ENCODE measurements at places on chromosomes 16 and 17. TPM values are rescaled to one million over a fixed set of nuclear protein-coding genes. Genes with fewer than 3 reads are reported as not detected.

GRCh38 chr17:72970797-72971196 lies 121.7 kb downstream of the SLC39A11 start:
- no peaks in the 10 kb centered on the region for H3K4me1 ChIP-seq
- H3K4me3 ChIP-seq, result no peak overlapping the region
- peaks cover 3% of the 10 kb centered on the region for H3K36me3 ChIP-seq
- no peak overlapping the region for H3K27ac ChIP-seq

DNA sequence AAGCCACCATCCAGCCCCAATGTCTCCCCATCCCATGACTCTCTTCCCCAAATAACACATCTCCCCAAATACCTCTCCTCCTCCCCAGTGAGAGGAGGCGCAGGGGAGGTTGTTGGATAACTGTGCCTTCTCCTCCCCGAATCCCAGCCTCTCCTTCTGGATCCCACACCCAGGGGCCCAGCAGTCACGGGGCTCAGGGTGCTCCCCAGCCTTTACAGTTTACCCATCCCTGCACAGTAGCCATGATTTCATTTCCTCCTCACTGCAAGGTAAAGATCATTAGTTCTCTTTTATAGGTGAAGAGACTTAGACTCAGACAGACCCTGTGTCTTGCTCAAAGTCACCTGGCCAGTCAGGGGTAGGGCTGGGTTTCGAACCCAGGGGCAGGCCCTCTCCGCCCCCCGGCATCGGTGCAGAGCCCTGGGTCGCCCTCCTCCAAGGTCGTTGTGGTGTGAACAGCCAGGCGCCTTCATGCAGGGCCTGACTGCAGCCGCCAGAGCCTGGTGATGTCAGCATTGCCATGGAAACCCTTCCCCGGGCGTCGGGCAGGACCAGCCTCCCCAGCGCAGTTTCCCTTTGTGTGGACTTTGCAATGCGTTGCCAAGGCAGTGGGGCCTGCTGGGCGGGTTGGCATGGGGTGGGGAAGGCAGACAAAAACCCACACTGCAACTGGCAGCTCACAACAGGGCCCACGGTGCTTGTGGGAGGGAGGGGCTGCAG lies 53.3 kb upstream of the TOB1 start:
- peak overlapping the region; percentile 92 for H3K27ac ChIP-seq
- no peaks in the 10 kb centered on the region for H3K36me3 ChIP-seq
- H3K27me3 ChIP-seq, result no peaks in the 10 kb centered on the region
- peaks cover 44% of the 10 kb centered on the region for H3K4me1 ChIP-seq

DNA sequence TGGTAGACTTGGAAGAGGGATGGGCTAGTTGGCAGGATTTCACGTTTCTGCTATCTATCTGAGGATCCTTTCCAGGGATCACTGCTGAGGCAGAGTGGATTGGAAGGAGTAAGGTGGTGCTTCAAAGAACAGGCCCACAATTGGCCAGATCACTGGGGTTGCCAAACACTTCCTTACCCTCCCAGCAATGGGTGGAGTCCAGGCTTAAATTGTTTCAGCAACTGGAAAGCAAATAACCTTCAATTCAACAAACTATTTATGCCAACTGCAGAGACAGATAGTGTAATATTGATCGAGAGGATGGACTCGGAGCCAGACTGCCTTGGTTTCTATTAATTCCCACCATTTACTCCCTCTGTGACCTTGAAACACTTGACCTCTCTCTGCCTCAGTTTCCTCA lies 2.1 kb downstream of the ARRB2 start:
- peak overlapping the region; percentile 87 for H3K27ac ChIP-seq
- no peak for DNase-seq
- H3K4me3 ChIP-seq, result peak overlapping the region; percentile 98
- peaks cover 5% of the 10 kb centered on the region for H3K36me3 ChIP-seq
- peaks cover 62% of the 10 kb centered on the region for H3K4me1 ChIP-seq

- no peak overlapping the region for H3K27ac ChIP-seq
- H3K4me3 ChIP-seq, result no peak overlapping the region
- no peaks in the 10 kb centered on the region for H3K36me3 ChIP-seq
- no peaks in the 10 kb centered on the region for H3K4me1 ChIP-seq
- H3K27me3 ChIP-seq, result peaks cover 6% of the 10 kb centered on the region
- DNase-seq, result no peak
Observed at GRCh38 chr16:21565861-21566669, 33.3 kb upstream of the METTL9 start.

DNA sequence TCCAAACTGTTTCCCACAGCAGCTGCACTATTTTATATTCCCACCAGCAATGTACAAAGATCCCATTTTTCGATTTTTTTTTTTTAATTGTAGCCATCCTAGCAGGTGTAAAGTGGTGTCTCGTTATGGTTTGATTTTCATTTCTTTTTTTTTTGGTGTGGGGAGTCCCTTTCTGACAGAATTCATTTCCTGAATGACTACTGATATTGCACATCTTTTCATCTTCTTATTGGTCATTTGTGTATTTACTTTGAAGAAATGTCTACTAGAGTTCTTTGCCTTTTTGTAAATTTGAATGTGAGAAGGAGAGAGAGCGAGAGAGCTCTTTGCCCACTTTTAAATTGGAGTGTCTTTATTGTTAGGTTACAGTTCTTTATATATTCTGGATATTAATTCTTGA lies 14.0 kb downstream of the CYB5B start:
- H3K27ac ChIP-seq, result peak overlapping the region; percentile 71
- DNase-seq, result no peak
- peaks cover 72% of the 10 kb centered on the region for H3K4me1 ChIP-seq
- no peaks in the 10 kb centered on the region for H3K27me3 ChIP-seq

DNA sequence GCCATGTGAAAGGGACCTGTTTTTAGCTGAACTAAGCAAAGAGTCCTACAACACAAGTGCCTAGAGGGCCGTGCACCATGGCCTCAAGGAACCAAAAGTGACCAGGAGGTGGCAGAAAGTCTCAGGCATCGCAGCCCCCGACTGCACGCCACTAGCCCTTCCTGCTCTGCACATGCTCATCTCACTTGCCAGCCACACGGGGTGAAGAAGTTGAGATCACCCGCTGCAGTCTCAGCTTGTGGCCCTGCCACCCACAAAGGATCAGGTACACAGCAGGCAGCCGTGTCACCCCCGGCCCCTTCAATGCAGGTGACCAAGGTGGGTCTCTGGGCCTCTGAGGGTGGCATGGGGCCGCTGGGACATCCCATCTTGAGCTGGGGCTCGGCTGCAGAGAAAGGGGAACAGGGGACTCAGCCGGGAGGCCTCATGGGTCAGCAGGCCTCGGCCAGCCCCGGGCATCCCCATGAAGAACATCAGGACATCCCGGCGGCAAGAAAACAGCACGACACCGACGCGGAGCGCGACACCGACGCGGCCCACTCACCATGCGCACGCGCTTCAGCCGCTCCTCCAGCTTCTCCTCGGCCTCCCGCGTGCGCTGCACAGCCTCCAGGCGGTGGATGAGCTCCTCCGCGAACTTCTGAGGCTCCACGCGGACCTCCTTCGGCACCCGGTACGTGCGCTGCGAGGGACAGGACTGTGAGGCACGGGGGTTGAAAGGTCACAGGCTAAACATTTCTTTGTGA lies 21.0 kb downstream of the PDIA2 start:
- no peak overlapping the region for H3K27ac ChIP-seq
- peaks cover 2% of the 10 kb centered on the region for H3K36me3 ChIP-seq
- no peak overlapping the region for H3K4me3 ChIP-seq
- DNase-seq, result no peak

DNA sequence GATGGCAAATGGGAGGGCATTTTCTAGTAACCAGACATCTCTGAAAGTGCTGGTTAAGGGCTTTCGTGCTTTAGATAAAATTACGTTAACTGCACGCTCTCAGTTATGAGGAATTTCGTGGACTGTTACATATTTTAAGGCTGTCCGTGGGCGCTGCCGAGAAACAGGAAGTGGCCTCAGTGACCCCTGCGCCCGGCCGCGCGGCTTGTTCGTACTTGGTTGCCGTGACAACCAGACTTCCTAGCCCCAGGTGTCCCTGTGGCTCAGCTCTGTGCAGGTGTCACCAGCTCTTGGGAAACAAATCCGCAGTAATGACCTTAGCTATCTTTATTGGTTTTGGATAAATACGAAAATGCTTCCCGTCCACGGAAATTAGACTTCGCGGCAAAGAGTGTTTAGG lies 52.7 kb downstream of the LMF1 start:
- no peak overlapping the region for H3K27ac ChIP-seq
- no peaks in the 10 kb centered on the region for H3K27me3 ChIP-seq
- DNase-seq, result no peak
- H3K4me1 ChIP-seq, result no peaks in the 10 kb centered on the region

GRCh38 chr16:27374221-27374803 lies 27.7 kb upstream of the IL21R start:
- H3K27ac ChIP-seq, result no peak overlapping the region
- peaks cover 14% of the 10 kb centered on the region for H3K36me3 ChIP-seq
- H3K4me3 ChIP-seq, result no peak overlapping the region

DNA sequence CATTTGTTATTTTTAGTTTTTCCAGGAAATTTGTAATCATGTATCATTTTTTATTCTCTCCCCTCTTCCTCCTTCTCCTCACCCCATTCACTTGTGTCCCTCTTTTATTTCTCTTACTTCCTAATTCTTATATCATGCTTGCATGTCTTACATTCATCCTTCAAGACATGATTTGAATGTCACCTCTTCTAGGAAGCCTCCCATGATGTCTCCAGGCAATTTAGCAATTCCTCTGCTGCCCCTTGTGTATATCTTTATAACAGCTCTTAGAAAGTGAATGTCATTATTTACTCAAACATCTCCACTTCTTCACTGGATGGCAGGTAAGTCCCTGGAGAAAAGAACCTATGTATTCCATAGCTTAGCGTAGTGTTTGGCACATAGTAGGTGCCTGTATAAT lies 7.8 kb downstream of the HNF1B start:
- H3K36me3 ChIP-seq, result no peaks in the 10 kb centered on the region
- H3K4me3 ChIP-seq, result no peak overlapping the region
- H3K4me1 ChIP-seq, result no peaks in the 10 kb centered on the region

FOXC2 gene
- total RNA-seq, result not detected

GRAPL gene
- total RNA-seq, result 2.8 TPM

KRTAP3-1 gene
- not detected for total RNA-seq

SCGB1C2 gene
- not detected for total RNA-seq

CLEC19A gene
- total RNA-seq, result not detected
